ENCODE measurements at places on chromosomes 2 and 18.

GRCh38 chr18:58310517-58310916, 266.5 kb downstream of the NEDD4L start:
- DNase-seq = no peak

DNA sequence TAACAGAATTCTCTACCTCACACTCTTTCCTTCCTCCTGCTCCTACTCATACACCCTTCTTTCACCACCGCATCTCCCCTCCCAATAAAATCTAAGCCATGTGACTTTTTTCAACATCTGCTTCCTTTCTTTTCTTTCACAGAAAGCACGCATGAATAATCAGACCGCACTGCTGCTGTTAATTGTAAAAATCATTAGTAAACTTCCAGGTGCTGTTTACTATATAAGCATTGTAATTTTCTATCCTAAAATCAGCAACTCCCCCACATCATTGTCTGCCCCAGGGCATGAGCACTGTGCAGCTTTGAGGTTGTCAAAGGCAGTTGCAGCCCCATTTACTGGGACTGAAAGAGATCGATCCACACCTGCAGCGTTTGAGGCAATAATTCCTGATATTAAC, 782.6 kb upstream of the ID2 start:
- DNase-seq = no peak

DNA sequence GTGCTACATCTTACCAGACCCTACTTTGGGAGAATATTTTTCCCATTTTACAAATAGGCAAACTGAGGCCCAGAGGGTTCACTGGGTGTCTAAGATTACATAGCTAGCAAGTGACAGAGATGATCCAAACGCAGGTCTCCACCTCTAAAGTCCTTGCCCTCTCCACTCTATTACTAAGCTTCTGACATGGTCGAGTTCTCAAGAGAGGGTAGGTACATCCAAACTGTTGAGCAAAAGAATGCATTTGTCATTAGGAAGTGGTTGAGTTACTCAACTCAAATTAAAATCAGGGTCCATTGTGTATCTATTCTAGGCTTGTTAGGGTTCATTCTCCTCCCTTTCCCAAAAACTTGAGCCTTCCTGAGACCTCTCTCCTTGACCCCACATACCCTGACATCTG, 680.6 kb upstream of the FANCL start:
- no peak for DNase-seq

GRCh38 chr2:33292063-33292462, 184.4 kb upstream of the RASGRP3 start:
- no peak for DNase-seq

- DNase-seq = no peak
Measured at GRCh38 chr2:170276925-170277629, 99.1 kb downstream of the MYO3B start.

GRCh38 chr2:164438490-164439205, 182.6 kb downstream of the GRB14 start:
- DNase-seq = no peak

DNA sequence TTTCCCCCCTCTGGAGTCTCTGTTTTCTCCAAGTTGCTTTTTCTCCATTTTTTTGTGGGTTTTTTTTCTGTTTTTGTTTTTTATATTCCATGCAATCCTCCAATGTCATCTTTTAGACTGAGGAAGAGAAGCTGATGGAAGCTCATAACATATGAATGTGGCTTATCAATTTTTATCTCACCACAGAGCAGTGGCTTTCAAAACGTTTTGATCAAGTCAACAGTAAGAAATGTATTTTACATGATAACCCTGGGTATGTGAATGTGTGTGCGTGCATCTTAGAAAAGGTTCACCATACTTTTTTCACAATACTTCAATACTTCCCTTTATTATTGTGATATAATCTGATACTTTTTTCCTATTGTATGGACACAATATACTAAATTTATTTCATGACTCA, 64.6 kb upstream of the CDCA7 start:
- DNase-seq = no peak

- no peak for DNase-seq
Measured at GRCh38 chr18:80009661-80010550, 21.5 kb upstream of the TXNL4A start.

DNA sequence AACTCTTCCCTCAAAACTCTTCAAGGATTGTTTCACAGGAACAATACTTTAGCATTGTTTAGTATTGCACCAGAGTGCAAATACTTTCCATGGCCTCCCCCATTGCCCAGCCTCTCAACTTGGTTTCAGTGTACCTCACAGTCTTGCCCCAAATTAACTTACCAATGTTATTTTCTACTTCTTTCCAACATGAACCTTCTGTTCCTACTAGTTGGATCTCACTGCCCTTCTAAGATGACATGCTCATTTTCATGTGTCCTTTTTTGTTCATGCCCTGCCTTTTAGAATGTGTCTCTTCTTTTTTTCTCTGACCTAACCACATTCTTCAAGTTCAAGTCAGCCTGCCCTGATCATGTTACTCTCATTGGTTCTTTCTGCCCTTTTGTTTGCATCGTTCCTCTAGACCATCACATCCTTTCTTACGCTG, 4.1 kb downstream of the SPATS2L start:
- no peak for DNase-seq

- DNase-seq = no peak
Measured at GRCh38 chr2:179579800-179580199, 281.6 kb downstream of the ZNF385B start.

DNA sequence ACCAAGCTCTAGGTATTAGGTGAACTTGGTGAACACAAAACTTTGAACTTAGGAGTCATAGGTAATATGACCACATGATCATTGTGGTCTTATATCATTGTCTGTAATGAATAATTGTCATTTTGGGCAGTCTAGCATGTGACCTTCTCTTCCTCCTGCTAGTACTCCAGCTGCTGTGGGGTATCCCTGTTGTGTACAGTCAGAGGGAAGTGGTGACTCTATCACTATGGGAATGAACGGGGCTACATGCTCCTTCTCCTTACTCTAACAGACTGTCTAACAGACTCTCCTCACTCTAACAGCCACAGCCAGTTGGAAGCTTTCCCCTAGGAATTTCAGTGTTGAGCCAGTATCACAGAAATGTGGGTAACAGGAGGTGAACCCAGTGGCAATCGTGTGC, 68.2 kb upstream of the NEDD4L start:
- no peak for DNase-seq

DNA sequence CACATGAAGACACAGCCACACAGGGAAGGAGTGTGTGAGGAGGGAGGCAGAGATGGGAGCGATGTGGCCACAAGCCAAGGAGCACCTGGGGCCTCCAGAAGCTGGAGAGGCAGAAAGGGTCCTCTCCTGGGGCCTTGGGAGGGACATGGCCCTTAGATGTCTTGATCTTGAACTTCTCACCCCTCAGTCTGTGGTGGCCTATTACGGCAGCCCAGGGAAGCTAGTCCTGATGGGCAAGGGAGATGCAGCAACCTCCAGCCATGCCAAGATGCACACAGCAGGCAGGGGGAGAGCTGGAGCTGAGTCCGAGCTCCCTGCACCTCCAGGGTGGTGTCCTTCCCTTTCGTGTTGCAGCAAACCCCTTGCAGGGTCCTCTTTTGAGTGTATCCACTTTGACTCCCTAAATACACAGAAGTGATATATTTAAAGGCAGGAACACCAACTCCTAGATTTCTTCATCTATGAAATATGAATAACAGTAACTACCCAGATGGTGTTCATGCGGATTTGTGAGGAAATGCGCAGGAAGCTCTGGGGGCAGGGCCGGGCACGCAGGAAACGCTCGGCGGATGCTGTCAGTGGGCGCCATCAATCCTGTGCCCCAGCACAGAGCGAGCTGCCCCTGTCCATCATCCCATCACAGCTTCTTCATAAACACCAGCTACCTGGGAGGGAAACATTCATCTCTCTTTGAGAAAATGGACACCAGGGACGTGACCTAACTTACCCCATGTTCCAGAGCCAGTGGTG, 230.4 kb upstream of the MYT1L start:
- DNase-seq = no peak

DNA sequence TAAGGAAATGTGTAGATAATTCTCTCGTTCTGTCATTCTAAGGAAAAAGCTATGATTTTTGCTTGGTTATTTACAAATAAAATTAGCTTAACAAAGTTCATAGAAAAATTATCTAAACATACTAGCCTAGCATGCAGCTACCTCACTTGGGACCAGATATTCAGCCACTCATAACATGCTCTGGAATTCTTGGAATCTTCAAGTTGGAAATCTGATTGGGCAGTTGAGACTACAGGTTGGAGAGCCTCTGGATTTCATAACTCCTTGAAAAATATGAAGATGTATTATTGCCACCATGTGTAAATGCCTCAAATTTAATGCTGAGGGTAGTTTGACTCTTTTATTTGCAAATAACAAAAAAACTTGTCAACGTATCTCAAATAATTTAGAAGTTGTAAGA, 132.2 kb upstream of the GULP1 start:
- DNase-seq = no peak

DNA sequence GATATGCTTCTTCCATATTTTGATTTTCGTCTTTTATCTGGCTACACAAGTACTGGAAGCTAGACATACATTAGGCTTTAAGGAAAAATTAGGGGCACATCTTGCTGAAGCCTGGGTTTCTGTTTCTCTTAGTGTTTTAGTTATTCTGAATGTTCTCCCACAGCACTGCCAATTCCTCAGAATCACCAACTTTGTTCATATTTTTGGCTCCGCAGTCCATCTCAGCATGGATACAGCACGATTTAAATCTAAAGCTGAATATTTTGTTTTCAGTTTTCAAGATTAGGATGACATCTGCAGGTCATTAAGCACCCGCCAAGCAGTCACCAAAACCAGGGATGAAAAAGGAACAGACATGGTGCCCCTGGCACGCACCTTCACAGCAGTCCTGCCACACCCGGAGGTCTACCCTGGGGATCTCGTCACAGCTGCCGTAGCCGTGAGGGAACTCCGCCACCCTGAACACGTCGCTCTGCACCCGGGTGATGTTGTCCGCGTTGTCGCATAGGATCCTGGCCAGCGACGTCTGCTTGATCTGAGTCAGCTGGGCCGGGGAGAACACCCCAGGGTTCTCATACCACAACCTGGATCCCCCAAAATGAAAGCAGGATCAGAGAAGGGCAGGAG, 101.2 kb downstream of the PXDN start:
- DNase-seq = no peak

DNA sequence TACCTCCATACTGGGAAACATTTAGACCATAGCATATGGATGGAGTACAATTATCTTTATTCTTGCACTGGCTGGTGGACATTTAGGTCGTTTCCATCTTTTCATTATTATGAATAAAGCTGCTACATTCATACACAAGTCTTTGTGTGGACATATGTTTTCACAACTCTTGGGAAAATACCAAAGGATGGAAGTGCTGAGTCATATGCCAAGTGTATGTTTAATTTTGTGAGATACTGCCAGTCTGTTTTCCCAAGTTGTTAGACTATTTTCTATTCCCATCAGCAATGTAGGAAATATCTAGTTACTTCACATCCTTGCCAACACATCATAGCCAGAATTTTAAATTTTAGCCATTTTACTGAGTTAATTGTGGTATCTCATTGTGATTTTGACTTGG, 91.5 kb downstream of the GALNT13 start:
- DNase-seq = no peak

GRCh38 chr2:143397884-143398614, 268.8 kb downstream of the ARHGAP15 start:
- no peak for DNase-seq

DNA sequence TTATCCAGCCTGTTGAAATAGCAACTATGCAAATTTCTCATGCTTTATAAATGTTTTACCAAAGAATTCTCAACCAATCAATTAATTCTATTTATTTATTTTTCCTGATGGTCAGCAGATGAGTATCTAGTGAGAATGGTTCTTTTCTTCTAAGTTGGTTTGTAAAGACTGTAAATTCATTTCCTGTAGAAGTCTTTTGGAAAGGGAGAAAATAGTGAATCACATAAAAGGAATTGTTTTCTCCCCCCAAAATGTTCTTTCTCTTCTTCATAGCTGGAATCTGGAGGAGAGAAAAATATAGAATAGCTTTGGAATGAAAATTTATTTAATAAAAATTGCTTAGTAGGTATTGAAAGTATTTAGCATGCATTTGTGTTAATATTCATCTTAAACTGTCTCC, 836.1 kb upstream of the ZEB2 start:
- no peak for DNase-seq

DNA sequence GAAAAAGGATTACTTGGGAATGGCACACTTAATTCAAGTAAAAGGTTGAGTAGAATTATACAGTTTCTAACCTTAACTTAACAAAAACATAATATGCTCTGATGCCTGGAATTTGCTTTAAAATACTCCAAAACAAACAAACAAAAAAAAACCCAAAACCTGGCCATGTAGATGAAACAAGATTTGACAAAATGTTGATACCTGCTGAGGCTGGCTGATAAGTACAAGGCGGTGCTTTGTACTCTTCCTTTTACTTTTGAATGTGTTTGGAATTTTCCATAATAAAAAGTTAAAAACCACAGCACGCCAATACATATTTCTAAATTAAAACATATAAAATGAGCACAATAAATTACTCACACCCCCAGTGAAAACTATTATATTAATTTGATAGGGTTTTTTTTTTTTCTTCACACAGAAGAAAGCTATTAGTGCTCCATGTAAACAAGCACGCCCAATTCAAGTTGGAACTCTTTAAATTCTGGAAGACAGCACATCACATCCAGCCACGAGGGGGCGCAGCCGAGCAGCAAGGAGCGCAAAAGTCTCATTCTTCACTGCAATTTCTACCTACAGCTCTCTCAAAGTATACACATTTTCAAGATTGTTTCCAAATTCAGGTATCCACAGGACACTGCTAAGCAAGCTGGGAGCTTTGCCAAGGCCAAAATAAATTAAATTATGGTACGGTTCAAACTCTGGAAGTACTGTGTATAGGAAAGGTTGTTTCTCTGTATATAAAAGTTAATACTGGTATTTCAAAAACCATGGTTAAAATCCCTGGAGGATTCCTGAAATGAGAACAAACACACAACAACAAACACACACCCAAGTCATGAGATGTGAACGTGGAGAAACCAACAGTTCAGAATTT, 7.5 kb downstream of the SERTAD2 start:
- DNase-seq = no peak

- no peak for DNase-seq
Measured at GRCh38 chr2:175677880-175678279, 324.2 kb downstream of the LNPK start.

GRCh38 chr18:45657357-45658335, 42.4 kb downstream of the SLC14A2 start:
- DNase-seq = no peak

GRCh38 chr2:239930378-239930777, 94.8 kb downstream of the NDUFA10 start:
- no peak for DNase-seq

GRCh38 chr18:46627136-46627535, 29.9 kb downstream of the LOXHD1 start:
- DNase-seq = no peak

- DNase-seq = no peak
Measured at GRCh38 chr2:207778298-207778882, 8.7 kb upstream of the FZD5 start.

GRCh38 chr2:11598228-11598731, 64.4 kb downstream of the GREB1 start:
- no peak for DNase-seq

DNA sequence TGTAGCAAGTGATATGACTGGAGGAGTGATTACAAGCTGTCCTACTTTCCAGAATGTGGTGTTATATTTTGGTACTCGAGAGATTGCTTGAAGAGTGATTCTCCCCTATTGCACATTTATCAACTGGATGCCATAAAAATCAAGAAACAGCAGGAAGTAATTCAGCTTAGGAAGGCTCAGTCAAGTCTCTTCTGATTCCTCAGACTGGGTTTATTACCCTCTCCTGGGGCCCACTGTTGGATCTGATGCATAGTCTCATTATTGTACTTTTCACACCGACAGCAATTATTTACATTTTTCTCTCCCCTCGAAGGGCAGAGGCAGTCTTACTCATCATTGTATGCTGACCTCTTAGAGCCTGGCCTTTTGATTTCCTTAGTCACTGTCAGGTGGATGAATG, 9.3 kb downstream of the NOSTRIN start:
- no peak for DNase-seq

All from esophagus squamous epithelium (tissue), 5 donors.